ENCODE measurements at places on chromosomes 13 and 19. TPM values are rescaled to one million over a fixed set of nuclear protein-coding genes. Genes with fewer than 3 reads are reported as not detected.

Gene ZNF837
- 3.4 TPM for total RNA-seq

Gene NUCB1
- total RNA-seq: 932 TPM

Gene CRB3
- total RNA-seq: not detected

Gene NKPD1
- 0.25 TPM for total RNA-seq

Gene FAM83E
- 0.18 TPM for total RNA-seq

Gene ZNF681
- total RNA-seq: 0.36 TPM

Gene KIR2DL1
- total RNA-seq: not detected

Gene NANOS3
- total RNA-seq: not detected

Gene GRK1
- total RNA-seq: not detected

Gene FXYD7
- total RNA-seq: not detected

Gene FPR3
- not detected for total RNA-seq

Gene FLT3LG
- total RNA-seq: 5.4 TPM

Gene APOC4
- not detected for total RNA-seq

Gene ZNF132
- total RNA-seq: 10.8 TPM

Gene LILRA5
- not detected for total RNA-seq

Data from fibroblast of the aortic adventitia (primary cell).